ENCODE measurements at places on chromosomes 13 and 19.
A peak's percentile ranks its signal among the peaks of the same experiment; 100 is the strongest.

DNA sequence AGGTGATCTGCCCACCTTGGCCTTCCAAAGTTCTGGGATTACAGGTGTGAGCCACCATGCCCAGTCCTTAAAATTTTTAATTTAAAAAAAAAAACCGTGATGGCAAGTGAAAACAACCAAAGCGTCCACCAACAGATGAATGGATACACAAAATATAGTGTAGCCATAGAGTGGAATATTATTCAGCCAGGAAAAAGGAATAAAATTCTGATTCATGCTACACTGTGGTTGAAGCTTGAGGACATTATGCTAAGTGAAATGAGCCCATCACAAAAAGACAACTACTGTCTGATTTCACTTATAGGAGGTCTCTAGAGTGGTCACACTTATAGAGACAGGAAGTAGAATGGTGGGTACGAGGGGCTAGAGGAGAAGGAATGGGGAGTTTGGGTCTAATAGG is 26.3 kb upstream of the KLF2 start:
- DNase-seq, result no peak

DNA sequence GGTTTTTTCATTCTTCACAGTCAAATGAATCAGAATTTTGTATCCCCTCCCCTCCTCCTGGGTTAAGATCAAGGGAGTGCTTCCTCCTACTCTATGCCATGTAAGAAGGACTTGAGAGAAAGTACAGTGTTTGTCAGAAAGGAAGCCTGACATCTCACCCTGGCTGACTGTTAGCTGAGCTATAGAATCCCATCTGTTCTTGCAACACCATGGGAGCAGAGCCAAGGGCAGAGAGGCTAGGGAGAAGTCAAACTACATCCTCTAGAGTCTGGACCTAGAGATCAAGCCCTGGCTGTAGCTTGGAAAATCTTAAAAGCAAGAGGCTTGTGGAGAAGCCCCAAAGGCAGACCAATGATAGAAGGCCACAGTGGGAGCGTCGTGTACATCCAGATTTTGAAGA is 145.9 kb downstream of the OLFM4 start:
- no peak for DNase-seq

DNA sequence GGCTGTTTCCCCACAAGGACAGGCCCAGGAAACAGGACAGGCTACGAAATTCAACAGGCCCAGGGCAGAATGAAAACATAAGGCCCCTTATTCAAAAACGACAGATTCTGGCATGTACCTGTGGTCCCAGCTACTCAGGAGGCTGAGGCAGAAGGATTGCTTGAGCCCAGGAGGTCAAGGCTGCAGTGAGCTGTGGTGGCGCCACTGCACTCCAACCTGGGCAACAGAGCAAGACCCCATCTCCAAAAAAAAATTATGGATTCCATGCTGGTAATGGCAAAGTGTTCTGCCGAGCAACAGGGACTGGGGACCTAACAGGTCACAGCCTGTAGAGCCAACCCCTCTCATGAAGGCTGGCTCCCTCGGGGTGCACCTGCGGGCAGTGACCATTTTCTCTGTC is 52.6 kb upstream of the USE1 start:
- DNase-seq, result no peak

DNA sequence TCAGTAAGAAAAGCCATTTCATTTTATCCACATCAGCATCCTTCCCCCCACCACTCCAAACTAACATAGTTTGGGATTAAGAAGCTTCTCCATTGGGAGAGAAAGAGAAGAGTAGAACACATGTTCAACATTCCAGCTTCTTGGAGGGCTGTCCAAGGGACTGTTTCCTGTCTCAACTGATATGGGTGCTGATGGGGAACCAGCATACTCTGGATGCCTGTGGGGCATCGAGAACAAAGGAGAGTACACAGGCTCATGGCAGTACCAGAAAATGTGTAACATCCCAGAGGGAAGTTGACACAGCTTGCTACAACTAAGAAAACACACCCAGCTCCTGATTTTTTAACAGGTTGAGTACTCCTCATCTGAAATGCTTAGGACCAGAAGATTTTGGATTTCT is 24.7 kb downstream of the SUCLA2 start:
- no peak for DNase-seq

DNA sequence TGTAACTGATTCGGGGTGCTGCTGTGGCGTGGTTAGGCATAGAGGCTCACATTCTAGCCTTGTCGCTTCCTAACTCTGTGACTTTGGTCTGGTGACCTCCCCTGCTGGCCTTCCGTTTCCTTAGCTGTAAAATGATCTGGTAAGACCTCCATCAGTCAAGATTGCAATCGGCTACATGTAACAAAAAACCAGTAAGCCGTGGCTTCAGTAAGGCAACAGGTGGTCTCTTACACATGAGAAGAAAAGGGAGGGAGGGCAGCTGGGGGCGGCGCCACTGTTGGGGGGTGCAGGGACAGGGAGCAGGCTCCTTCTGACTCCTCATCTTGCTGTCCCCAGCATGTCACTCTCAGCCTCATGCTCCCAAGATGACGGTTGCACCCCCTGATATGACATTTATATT is 148.0 kb downstream of the SIPA1L3 start:
- DNase-seq, result peak; percentile 84

All from WERI-Rb-1 (cell line).